Foreskin keratinocyte (primary cell): ENCODE measurements at places on chromosomes 16 and 17. TPM values are rescaled to one million over a fixed set of nuclear protein-coding genes. Genes with fewer than 3 reads are reported as not detected.

DNA sequence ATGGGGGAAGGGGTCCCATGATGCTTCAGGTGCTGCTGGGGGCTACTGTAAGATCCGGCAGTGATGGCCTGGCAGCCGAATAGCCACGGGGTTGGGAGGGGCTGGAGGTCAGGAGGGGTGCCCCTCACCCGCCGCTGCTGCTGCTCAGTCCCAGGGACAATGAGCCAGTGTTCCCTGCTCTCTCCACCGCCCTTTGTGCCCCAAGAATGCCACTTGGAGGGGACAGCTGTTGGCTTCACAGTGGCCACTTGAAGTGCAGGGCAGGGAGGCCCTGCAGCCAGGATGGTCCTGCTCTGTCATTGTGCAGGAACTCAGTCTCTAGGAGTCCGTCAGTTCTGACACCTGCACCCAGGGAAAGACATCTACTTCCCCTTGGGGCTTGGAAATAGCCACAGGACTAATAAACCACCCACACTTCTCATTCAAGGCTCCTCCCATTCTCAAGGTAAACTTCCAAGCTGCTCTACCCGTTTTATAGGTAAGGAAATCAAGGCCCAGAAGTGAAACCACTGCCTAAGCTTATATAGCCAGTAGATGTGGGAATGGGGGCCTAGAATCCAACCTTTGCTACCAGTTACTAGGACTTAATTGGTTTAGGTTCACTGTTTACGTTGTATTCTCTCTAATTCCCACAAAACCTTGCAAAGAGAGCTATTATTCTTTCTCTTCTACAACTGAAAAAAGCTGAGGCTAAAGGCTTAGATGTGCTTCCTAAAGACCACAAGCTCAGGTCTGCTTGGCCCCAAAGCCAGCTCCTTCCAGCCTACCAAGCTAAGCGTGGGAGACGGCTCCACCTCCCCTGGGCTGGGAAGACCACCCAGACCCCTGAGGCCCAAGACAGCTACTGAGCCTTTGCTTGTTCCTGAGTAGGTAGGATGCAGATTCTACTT is 6.2 kb upstream of the CPSF4L start:
- no peak for DNase-seq

DNA sequence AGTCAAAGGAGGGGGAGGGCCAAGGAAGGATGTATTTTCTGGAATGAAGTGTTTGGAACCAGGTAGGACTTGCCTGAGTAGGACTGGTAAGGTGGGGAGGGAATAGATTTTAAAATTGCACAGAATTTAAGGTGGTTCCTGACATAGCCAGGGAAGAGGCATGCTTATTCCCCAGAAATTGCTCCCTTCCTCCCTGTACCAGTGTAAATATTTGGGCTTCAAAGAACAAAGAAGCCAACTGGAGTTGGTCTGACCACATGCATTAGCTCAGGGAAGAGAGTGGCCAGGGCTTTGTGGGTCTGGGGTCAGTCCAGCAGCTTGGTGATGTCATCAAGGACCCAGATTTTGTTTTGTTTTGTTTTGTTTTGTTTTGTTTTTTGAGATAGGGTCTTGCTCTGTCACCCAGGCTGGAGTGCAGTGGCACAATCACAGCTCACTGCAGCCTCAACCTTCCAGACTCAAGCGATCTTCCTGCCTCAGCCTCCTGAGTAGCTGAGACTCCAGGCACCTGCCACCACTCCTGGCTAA is 9.3 kb upstream of the MRTFB start:
- no peak for DNase-seq

GRCh38 chr16:2186064-2186463 is 10.3 kb downstream of the CASKIN1 start:
- DNase-seq: no peak

DNA sequence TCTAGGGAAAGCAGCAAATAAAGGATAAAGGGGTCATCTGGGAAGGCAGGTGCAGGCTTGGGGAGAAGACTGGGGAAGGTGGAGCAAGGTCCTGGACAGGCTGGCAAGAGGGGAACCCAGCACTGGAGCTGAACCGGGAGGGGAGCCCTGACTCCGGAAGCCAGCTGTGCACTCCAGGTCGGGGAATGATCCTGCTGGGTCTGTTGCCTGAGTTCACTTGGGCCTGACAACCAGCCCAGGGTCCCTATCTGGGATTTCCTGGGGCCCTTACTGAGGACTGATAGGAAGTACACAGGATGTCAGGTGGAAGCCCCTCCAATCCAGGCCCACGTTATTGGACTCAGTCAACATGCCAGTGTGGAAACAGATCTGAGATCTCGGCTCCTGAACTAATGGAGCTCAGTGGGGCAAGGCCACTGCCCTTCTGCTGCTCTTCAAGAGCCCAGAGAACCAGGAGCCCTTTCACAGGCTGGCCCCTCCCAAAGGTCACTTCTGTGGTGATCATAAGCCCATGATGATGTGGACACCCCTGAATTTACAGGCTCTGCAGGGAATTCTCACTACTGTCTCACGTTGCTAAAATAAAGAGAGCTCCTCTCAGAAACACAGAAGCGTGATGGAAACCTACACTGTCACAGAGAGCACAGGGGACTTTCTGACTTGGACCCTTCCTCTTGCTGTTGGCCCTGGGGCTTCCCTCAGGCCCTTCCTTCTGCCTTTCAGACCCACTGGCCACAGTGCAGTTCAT is 19.9 kb upstream of the PITPNM3 start:
- no peak for DNase-seq

The SOCS1 gene
- 8.8 and 13.1 TPM in 2 replicates for polyA plus RNA-seq

GRCh38 chr17:40251576-40251975 is 32.5 kb downstream of the WIPF2 start:
- peak; percentile 14 for DNase-seq

GRCh38 chr16:60199150-60199549 is 1465.0 kb upstream of the GOT2 start:
- DNase-seq: no peak

- DNase-seq: peak; percentile 64
Observed at GRCh38 chr17:7223375-7223774, 3.6 kb downstream of the ACADVL start.

The NOD2 gene
- 0.44 and 0.45 TPM in 2 replicates for polyA plus RNA-seq

DNA sequence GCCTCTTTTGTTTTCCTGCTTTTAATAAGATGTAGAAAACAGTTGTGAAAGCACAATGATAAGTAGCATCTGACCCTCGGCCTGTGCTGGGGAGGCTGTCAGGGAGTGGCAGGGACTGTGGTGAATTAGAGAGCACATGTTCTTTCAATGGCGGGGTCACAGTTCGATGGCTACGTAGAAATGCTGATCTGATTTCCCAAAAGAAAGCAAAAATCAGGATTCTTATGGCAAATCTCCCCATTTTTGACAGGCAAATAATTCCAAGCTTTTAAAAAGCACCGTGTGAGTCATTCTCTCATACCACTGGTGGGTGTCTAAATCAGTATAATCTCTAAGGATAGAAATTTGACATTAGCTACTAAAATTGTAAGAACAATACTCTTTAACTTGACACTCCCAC is 4.2 kb upstream of the MAPK7 start:
- DNase-seq: no peak

GRCh38 chr17:40514013-40514875 is 12.8 kb upstream of the TNS4 start:
- no peak for DNase-seq

DNA sequence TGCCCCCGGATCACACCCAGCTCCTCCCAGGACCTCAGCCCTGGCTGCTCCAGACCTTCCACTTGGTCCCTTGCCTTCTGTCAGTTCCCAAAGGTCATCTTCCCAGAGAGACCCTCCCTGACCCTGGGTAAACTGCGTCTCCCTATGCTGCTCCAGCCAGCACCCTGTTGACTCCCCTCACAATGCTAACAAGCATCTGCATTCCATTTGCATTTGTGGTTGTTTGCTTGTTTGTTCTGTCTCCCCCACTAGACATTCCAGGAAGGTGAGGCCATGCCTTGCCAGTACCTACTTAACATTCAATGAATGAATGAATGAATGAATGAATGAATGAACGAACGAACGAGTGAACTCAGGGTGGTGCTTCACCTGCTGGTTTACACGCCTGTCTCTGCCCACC is 171.2 kb downstream of the WSCD1 start:
- no peak for DNase-seq

GRCh38 chr17:83193336-83194185 is 114.2 kb downstream of the METRNL start:
- no peak for DNase-seq

The WSCD1 gene
- not detected in 2 replicates for polyA plus RNA-seq

GRCh38 chr17:14791221-14791620 is 473.9 kb downstream of the PMP22 start:
- DNase-seq: no peak

The GPRC5B gene
- polyA plus RNA-seq: 0.13 and 0.63 TPM in 2 replicates

The CBX2 gene
- polyA plus RNA-seq: 3.5 and 4.3 TPM in 2 replicates

DNA sequence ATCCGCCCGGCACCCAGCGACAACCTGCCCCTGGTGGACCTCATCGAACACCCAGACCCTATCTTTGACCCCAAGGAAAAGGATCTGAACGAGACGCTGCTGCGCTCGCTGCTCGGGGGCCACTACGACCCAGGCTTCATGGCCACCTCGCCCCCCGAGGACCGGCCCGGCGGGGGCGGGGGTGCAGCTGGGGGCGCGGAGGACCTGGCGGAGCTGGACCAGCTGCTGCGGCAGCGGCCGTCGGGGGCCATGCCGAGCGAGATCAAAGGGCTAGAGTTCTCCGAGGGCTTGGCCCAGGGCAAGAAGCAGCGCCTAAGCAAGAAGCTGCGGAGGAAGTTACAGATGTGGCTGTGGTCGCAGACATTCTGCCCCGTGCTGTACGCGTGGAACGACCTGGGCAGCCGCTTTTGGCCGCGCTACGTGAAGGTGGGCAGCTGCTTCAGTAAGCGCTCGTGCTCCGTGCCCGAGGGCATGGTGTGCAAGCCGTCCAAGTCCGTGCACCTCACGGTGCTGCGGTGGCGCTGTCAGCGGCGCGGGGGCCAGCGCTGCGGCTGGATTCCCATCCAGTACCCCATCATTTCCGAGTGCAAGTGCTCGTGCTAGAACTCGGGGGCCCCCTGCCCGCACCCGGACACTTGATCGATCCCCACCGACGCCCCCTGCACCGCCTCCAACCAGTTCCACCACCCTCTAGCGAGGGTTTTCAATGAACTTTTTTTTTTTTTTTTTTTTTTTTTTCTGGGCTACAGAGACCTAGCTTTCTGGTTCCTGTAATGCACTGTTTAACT is 1.0 kb downstream of the NOG start:
- DNase-seq: peak; percentile 19

GRCh38 chr17:37519251-37519985 is 29.7 kb downstream of the DUSP14 start:
- no peak for DNase-seq

- DNase-seq: no peak
Observed at GRCh38 chr17:76121932-76122430, 18.4 kb upstream of the EXOC7 start.

DNA sequence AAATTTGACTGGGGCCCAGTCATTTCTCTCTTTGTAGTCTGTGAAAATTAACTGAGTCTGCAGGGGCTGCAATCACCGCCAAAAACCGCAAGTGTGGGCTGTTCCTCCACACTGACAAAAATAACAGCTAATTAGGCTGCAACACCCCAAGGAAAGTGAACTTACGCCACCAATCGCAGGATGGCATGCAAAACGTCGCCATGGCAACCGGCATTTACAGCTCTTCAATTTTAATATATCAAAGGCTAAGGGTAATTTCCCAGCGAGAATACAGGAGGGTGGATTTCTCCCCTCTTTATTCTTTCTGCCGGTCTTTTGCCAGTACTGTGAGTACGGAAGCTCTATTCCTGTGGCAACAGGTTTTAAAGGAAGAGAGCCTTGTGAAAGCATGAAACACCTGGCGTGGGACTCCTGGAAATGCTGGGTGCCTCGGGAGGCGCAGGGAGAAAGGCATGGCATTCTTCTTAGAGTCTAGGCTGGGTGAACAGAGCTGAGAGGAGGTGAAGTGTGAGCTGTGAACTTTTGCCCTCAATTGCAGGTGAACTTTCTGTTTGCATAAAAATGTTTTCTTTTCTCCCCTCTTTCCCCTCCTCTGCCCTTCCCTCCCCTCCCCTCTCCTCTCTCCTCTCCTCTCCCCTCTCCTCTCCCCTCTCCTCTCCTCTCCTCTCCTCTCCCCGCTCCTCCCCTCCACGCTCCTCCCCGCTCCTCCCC is 399.7 kb downstream of the XYLT1 start:
- DNase-seq: peak; percentile 86

- DNase-seq: no peak
Observed at GRCh38 chr16:85717393-85718152, 28.8 kb upstream of the GINS2 start.

The KIF18B gene
- polyA plus RNA-seq: 8.7 and 12.6 TPM in 2 replicates

GRCh38 chr16:48146131-48146530 is 9.7 kb downstream of the ABCC12 start:
- DNase-seq: no peak

The PITPNM3 gene
- polyA plus RNA-seq: 2.4 and 3.3 TPM in 2 replicates

The TMEM100 gene
- polyA plus RNA-seq: 0.16 and 0.23 TPM in 2 replicates

- DNase-seq: no peak
Observed at GRCh38 chr16:80254970-80255369, 285.8 kb upstream of the DYNLRB2 start.

GRCh38 chr17:15348021-15348420 is 6.6 kb upstream of the TEKT3 start:
- peak; percentile 52 for DNase-seq

- no peak for DNase-seq
Observed at GRCh38 chr16:10946308-10946707, 1.9 kb downstream of the CLEC16A start.

DNA sequence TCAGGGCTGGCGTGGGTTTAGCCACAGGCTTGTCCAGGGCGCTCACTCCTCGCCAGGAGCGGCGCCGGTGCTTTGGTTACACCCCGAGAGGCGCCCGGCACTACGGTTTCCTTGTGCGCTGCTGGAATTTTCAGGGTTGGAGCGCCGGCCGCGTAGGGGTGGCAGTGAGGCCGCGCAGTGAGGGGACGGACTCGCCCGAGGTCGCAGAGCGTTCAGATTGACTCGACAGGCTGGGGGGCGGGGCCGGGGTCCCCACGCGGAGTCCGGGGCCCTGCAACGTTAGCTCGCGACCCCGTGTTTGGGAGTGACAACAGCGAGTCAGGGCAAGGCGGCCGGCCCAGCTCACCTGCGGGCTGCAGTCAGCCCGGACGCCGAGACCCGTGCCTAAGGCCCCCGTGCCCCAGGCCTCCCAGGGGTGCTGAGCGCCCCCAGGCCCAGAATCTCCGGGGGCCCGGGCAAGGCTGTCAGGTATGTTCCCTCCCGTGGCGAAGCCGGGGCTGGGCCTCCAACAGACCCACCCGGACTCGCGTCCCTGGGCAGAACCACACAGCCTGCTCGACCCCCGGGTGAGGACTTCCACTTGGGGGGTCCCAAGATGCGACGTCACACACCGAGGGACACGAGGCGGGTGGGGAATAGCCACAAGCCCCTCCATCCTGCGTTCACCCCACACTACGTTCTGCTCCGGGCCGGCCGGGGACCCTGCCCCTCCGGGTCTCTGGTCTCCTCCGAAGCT is 1.3 kb upstream of the ACTG1 start:
- DNase-seq: peak; percentile 54

GRCh38 chr17:75878174-75878998 is at the start of gene TRIM47:
TRIM47 (minus strand) TSS chr17:75878581; CDS start chr17:75878548, 33 bp downstream.
- peak; percentile 34 for DNase-seq

GRCh38 chr17:56291226-56291805 is 138.0 kb downstream of the ANKFN1 start:
- no peak for DNase-seq

The PABPN1L gene
- not detected in 2 replicates for polyA plus RNA-seq
